Activated naive CD8-positive, alpha-beta T cell treated with anti-CD3 and anti-CD28 coated beads, Interleukin-2, amount 50 U/mL, for 16 hours (primary cell): ENCODE measurements at places on chromosomes 6 and 20.

DNA sequence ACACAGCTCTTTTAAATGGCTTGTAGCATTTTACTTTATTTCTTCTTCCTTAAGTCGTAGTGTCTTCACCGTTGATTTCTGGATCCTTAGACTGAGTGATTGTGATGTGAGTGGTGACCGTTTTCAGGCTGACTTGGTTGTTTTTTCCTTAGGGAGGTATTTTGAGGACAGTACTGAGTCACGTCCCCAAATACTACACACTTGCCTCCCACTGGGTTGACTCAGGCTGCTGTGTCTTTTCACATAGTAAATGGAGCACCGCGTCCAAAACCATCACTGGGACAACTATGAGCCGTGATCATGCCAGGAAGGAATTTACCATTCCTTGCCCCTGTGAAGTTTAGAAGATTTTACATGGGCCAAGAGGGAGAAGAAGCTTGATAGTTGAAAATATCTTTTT, 174.1 kb downstream of the FARS2 start:
- DNase-seq: no peak

- no peak for DNase-seq
Measured at GRCh38 chr6:25590986-25591385, 61.0 kb upstream of the SCGN start.

DNA sequence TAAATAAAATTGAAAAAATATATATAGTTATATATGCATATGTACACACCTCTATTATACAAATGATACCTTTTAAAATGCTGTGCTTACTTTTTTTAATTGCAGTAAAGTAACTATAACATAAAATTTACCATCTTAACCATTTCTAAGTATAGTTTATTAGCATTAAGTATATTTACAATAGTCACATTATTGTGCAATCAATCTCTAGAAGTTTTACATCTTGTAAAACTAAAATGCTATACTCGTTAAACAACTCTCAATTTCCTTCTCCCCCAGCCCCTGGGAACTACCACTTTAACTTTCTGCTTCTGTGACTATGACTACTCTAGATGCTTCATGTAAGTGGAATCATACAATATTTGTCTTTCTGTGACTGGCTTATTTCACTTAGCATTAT, 146.7 kb upstream of the DST start:
- no peak for DNase-seq

GRCh38 chr6:82330171-82330804, 33.3 kb upstream of the TPBG start:
- no peak for DNase-seq

DNA sequence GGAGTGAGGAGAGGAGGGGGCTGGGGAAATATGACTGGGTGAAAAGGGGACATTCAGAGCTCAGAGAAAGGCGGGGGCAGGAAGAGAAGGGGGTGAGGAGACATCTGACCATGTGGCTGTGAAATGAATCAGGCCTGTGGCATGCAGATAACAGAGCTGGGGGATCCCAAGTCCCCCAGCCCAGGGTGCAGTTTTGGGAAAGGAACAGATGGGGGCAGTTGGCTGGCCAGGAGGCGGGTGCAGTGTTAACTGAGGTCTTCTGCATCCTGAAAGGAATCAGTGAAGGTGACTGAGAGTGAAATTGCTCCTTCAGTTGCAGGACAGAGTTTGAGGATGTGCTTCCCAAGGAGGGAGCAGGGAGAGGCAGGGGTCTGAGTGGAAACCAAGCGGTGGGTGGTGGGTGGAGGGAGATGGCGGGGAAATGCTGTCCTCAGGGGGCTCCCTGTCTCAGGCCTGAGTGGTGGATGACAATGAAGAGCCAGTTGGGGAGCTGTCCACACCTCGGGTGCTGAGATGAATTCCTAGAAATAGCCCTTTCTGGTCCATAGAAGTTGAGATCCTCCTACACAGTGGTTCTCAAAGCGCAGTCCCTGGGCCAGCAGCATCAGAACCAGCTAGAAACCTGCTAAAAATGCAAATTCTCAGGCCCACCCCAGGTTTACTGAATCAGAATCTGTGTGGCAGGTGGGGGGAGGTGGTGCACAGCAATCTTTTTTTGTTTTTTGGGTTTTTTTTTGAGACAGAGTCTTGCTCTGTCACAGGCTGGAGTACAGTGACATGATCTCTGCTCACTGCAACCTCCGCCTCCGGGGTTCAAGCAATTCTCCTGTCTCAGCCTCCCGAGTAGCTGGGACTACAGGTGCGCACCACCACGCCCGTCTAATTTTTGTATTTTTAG, 26.0 kb upstream of the CCDC167 start:
- no peak for DNase-seq

DNA sequence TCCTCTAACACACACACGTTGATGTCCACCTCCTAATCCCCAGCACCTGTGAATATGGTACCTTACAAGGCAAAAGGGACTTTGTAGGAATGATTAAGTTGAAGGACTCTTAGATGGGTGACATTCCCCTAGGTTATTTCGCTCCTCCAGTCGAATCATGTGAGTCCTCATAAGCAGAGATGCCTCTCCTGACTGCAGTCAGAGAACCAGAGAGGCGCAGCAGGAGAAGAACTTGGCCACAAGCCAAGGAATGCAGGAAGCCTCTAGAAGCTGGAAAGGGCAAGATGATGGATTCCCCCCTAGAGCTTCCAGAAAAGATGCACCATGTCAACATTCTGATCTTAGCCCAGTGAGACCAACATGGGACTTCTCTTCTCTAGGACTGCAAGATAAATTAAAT, 133.1 kb upstream of the PTPRT start:
- no peak for DNase-seq

DNA sequence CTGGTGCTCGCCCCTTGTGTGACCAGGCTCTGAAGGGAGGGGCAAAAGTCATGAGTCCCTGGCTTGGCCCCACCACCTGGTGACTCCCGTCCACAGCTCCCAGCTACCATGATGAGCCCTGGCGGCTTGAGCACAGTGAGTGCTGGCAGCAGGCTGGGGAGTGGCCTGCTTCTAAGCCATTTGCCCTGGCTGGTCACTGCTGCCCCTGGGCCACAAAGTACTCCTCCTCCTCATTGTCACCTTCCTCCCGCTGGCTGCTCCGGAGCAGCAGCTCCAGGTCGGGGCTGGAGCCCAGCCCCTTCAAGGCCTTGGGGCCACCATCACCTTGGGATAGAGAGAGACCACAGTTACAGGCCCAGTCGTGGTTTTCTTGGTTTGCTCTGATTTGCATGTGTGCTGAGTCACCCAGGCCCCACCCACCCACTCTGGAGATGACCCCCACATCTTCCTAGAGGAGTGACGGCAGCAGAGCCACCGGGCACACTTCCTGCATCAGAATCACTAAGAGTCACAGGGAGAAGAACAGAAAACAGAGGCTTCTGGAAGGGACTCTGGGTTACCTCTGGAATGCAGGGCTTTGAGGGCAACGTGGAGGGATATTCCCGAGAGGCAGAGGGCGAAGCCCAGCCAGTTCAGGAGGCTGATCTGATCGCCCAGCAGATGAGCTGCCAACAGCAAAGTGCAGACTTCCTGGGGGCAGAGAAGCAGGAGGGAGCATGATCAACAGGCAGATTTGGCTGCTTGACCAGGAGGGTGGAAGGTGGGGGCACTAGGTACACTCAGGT, 42.1 kb upstream of the CDH22 start:
- DNase-seq: no peak

- DNase-seq: no peak
Measured at GRCh38 chr20:45874576-45874975, 6.5 kb upstream of the ZSWIM1 start.

DNA sequence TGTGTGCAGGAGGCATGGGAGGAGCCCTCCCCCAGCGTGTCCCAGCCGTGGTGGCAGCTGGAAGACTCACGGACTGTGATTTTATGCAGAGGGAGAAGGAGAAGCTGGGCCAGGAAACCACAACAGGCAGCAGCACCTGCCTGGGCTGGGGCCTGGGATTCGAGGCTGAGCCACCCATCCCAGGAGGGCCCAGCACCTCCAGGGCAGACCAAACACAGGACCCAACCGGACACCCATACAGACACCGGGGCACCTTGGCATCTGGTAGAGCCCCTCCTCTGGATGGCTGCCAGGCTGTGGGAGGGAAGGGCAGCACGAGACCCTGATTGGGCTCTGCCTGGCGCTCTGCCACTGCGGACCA, 41.7 kb upstream of the CHRNA4 start:
- DNase-seq: no peak

- DNase-seq: no peak
Measured at GRCh38 chr6:96812077-96812703, 25.1 kb downstream of the GPR63 start.

DNA sequence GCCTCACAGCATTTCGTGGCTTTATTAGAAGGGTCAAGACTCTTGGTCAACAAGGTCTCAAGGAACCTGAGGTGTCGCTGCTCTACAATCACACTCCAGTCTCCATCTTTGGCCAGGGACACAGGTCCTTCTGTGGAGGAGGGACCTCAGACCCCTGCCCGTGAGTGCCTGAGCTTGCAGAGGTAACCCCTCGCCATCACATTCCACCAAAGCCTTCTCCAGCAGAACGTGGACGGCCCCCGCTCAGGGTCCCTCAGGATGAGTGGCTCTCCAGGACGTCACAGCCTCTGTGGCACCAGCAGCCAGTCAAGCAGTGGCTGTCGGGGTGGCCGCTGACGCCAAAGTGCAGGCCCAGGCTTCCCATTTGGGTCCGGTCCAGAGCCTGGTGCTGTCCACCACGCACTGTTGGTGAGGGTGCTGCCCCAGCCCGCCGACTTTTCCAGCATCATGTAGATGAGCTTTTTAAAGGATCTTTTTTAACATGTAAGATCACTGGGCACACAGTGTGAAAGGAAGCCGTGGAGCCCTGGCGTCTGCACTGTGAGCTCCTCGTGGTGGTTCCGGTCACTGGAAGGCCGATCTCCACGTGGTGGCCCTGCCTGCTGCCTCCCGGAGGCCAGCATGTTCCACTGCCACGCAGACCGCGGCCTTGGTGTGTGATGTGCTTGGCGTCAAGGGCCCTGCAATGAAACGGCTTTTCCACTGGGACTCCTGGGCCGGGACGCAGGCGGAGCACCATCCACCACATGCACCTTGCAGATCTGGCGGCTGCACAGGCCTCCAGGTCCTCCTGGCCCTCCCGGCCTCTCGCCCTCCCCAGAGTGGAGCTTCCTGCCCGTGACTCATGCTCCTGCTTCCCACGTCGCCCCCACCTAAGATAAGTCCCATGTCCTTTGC, 8.3 kb upstream of the KIF25 start:
- no peak for DNase-seq

DNA sequence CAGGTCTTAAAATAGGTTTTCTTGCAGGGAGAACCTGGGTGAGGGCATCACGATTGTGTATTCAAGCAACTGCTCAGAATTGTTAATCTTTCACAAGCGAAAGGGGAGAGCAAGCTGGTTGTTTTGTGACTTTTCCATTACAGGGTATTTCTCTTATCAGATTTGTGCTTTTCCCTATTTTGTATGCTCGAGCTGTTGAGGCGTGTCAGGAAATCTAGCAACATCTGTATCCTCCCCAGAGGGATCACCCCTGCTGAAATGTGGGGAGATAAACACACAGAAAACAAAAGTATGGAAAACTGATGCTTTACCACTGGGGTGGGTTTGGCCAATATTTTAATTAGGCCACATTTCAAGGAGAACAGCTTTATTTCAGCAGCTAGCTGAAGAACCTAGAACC, 187.0 kb downstream of the DTNBP1 start:
- no peak for DNase-seq

DNA sequence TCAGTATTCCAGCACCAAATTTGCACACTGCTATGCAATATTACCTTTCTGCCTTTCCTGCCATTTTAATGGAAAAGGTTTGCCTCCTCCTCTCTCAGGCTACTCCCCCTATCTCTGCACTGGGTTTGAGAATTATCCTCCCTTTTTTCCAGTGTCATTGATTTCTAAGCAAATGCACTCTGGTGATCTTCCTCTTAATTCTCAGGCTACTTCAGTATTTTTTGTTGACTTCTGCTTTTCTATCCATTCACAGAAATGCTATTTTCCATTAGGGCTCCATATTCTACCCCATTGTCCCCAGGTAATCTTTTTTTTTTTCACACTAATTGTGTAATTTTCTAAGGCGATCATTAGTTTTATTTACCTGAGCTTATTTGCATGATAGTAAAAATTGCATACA, 144.0 kb downstream of the GJA1 start:
- no peak for DNase-seq

GRCh38 chr6:43627008-43627825, 1.8 kb downstream of the GTPBP2 start:
- no peak for DNase-seq

DNA sequence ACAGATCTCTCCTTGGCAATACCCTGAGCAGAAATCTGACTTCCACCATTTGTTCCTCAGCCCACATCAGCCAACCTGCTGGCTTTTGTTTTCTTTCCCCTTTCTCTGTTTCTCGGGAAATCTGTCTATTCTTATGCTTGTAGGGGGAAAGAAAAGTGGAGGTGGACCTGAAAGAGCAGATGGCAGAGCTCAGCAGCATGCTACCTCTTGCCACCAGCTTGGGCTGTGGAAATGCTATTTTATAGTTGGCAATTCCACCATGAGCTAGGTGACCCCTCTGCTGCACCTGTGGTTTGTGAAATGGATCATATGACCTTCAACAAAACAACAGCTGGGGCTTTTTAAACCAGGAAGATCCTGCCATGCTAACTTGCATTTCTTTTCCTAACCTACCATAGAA, 6.8 kb upstream of the SPATS1 start:
- DNase-seq: no peak

GRCh38 chr6:33380272-33380981, 11.2 kb upstream of the KIFC1 start:
- no peak for DNase-seq

GRCh38 chr6:360764-361373, 30.7 kb upstream of the IRF4 start:
- no peak for DNase-seq

DNA sequence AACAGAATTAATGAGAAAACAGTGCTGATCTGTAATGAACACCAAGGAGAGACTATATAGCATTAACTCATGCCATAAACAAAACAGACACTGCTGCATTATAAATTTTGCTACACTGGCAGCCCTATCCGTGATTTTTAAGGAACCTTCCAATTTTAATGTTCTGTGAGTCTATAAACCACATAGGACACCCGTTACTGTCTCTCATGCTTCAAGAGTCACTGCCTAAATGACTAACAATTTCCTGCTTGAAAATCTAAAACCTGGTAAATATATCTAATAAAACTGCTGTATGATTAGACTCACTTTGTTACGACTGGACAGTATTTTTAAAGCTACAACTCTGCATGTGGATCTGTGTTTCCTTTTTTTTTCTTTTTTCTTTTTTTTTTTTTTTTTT, 8.7 kb downstream of the CHD6 start:
- no peak for DNase-seq

DNA sequence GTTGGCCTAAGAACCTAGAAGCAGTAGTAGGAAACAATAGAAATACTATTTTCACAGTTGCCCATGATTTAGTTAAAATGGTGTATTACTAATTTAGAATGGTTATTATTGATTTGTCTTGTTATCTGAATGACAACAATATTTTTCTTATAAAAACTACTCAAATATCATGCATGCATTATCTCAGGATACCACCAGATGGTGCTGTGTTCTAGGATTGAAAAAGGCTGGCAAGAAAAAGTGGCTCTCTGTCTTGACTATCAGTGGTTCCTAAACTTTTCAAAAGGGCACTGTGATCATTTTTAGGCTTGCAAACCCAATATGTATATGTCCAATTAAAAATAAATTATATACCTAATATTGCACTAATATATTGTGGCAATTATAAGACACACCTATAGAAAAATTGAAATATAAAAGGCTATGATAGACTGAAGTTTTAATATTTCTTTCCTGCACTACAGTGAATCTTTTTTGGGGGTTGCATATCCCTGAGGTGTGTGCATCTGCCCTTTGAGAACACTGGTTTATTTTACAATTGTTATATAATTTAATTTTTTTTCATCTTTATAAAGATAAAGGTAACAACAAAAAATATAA, 131.7 kb upstream of the MLIP start:
- no peak for DNase-seq
